ENCODE measurements at places on chromosomes 6 and 20. TPM values are rescaled to one million over a fixed set of nuclear protein-coding genes. Genes with fewer than 3 reads are reported as not detected.

The DEFB132 gene
- not detected for total RNA-seq

The SRMS gene
- total RNA-seq = not detected

The TP53TG5 gene
- not detected for total RNA-seq

The LRFN2 gene
- not detected for total RNA-seq

The CCN5 gene
- total RNA-seq = 0.93 TPM

The TSPO2 gene
- total RNA-seq = not detected

The SEMG2 gene
- total RNA-seq = not detected

The COL9A3 gene
- total RNA-seq = 0.26 TPM

The KCNB1 gene
- total RNA-seq = under 0.01 TPM

The PAQR8 gene
- 4.5 TPM for total RNA-seq

The ARFGEF3 gene
- total RNA-seq = 0.25 TPM

The MMS22L gene
- 11.9 TPM for total RNA-seq

The ZSCAN31 gene
- total RNA-seq = 8.0 TPM
